Natural killer cell (primary cell): ENCODE measurements at places on chromosomes 2 and 18. TPM values are rescaled to one million over a fixed set of nuclear protein-coding genes. Genes with fewer than 3 reads are reported as not detected.
A peak's percentile ranks its signal among the peaks of the same experiment; 100 is the strongest.

Gene MBP
- total RNA-seq = 325 TPM

- H3K4me1 ChIP-seq = no peaks in the 10 kb centered on the region
- no peak overlapping the region for H3K4me3 ChIP-seq
- DNase-seq = no peak
Observed at GRCh38 chr2:220437938-220438337, 810.5 kb downstream of the SLC4A3 start.

Gene DCTN1
- 116 TPM for total RNA-seq

Gene ZNF892
- total RNA-seq = 4.6 TPM

GRCh38 chr2:128442053-128442751 is 123.5 kb upstream of the HS6ST1 start:
- H3K27me3 ChIP-seq = no peaks in the 10 kb centered on the region
- no peak overlapping the region for H3K27ac ChIP-seq
- H3K4me3 ChIP-seq = no peak overlapping the region
- DNase-seq = no peak

GRCh38 chr2:179692043-179692442 is 169.4 kb downstream of the ZNF385B start:
- H3K36me3 ChIP-seq = no peaks in the 10 kb centered on the region
- DNase-seq = no peak
- H3K4me3 ChIP-seq = no peak overlapping the region
- no peaks in the 10 kb centered on the region for H3K27me3 ChIP-seq
- no peak overlapping the region for H3K27ac ChIP-seq

- no peak overlapping the region for H3K4me3 ChIP-seq
- no peak overlapping the region for H3K27ac ChIP-seq
- no peaks in the 10 kb centered on the region for H3K4me1 ChIP-seq
- H3K36me3 ChIP-seq = peaks cover 88% of the 10 kb centered on the region
Observed at GRCh38 chr2:113940891-113941290, 51.0 kb downstream of the ACTR3 start.

Gene EHBP1
- 28.3 TPM for total RNA-seq

GRCh38 chr18:34838669-34839068 is 128.6 kb downstream of the DTNA start:
- H3K4me1 ChIP-seq = no peaks in the 10 kb centered on the region
- H3K27me3 ChIP-seq = no peaks in the 10 kb centered on the region
- no peaks in the 10 kb centered on the region for H3K36me3 ChIP-seq
- DNase-seq = no peak

Gene RNU2-63P
- 46.9 TPM for total RNA-seq

Gene WDR7
- 71.1 TPM for total RNA-seq

- no peaks in the 10 kb centered on the region for H3K36me3 ChIP-seq
- DNase-seq = no peak
- no peak overlapping the region for H3K4me3 ChIP-seq
- H3K27me3 ChIP-seq = no peaks in the 10 kb centered on the region
Observed at GRCh38 chr2:163453920-163454319, 281.9 kb downstream of the FIGN start.

DNA sequence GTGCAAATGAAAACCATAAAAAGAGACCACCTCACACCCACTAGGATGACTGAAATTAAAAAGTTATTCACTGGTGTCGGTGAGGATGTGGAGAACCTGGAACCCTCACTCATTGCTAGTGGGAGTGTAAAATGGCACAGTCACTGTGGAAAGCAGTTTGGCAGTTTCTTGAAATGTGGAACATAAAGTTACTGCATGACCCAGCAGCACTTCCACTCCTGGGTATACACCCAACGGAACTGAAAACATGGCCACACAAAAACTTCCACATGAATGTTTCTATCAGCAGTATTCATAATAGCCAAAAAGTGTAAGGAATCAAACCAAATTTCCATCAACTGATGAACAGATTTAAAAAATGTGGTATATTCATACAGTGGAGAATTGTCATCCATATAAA is 65.1 kb upstream of the SLC66A3 start:
- H3K27ac ChIP-seq = no peak overlapping the region
- DNase-seq = no peak
- H3K4me3 ChIP-seq = no peak overlapping the region
- no peaks in the 10 kb centered on the region for H3K4me1 ChIP-seq

Gene CTAGE1
- not detected for total RNA-seq

Gene PTPRN
- 0.23 TPM for total RNA-seq

DNA sequence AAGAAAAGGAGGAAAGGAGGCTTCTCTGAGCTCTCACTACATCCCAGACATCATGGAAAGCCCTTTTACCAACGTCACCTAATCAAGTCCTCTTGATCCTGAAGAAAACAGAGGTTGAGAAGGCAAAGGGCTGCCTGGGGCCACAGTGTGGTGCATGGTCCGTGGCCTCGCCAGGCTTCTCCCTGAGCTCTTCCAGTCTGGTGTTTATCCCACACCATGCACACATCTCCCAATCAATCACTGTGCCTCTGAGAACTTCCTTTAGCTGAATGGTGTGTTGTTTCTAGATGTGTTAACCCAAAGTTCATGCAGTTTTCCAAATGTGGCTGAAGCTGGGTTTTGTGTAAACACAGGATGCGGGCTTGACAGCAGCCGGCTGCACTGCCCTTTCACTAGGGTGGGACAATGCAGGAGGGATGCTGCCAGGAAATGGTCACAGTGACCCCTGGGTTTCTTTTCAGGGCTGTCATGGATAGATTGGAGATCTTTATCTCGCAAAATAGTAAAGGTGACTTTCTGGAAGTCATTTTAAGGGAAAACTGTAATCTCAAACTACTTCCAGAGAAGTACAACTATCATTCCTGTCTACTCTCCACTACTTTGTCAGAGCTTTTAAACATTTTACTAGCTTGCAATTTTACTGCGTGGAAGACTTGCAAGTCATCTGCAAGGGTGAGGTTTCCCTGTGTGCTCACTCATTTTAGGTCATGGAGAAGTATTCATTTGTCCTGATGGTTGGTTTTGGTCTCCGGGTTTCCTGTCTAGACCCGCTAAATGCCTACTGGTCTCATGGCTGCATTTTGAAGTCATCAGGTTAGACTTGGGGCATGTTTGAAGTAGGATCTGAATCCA is 54.6 kb downstream of the IL1R2 start:
- DNase-seq = no peak
- H3K4me1 ChIP-seq = peaks cover 13% of the 10 kb centered on the region
- H3K27ac ChIP-seq = no peak overlapping the region
- no peaks in the 10 kb centered on the region for H3K36me3 ChIP-seq

DNA sequence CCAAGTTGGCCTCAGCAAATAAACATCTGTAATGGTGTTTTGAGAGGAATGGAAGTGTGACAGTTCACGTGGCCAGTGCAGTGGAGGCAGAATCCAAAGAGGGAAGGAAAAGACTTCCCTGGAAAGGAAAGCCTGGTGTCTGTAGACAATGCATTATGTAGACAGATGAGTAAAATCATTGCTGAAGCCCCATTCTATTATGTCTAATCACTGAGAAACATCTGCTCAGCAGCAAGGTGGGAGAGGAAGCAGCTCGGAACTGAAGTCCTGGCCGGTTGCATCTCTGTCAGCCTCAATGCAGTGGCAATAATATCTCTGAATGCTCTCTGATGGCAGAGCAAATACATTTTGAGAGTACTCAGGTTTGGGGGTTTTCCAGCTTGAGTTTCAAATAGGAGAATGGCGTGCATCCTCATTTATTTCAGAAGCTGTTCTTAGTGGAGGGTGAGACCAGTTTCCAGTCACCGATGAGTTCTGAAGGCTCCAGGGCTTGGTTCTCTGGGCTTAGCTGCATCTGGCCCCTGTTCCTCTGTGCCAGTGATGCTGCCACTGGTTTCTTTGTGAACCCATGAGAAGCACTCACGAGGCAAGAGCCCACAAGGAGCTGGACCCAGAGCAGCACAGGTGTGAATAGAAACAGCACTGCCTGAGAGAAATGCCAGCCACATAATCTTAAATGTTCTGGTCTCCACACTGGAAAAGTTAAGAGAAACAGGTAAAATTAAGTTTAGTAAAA is 63.3 kb downstream of the RPIA start:
- DNase-seq = peak; percentile 43
- no peak overlapping the region for H3K27ac ChIP-seq
- no peak overlapping the region for H3K4me3 ChIP-seq
- peaks cover 21% of the 10 kb centered on the region for H3K36me3 ChIP-seq
- no peaks in the 10 kb centered on the region for H3K4me1 ChIP-seq

- no peaks in the 10 kb centered on the region for H3K36me3 ChIP-seq
- H3K27me3 ChIP-seq = no peaks in the 10 kb centered on the region
- no peak overlapping the region for H3K27ac ChIP-seq
- H3K4me3 ChIP-seq = no peak overlapping the region
- no peak for DNase-seq
- H3K4me1 ChIP-seq = no peaks in the 10 kb centered on the region
Observed at GRCh38 chr2:225122007-225122406, 79.7 kb upstream of the DOCK10 start.

DNA sequence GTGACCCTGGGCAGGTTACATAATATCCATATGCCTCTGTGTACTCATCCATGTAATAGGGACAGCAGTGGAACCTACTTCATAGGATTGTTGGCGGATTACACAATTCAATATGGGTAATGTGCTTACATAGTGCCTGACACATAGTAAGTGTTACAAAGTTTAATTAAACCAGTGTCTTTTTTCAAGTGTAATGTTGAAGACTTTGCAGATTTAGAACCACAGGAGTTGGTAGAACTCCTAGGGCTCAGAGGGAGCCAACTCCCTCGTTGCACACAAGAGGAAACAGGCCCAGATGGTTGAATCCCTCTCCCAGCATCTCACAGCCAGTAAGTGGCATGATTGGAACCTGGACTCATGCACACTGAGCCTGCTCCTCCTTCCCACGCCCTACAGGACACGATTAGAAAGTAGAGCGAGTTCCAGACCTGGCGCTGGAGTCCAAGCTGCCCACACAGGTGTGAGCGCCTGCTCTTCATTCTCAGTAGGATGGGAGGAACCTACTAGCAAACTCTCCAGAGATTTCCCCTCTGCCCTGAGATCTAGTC is 97.8 kb downstream of the VSNL1 start:
- no peak overlapping the region for H3K27ac ChIP-seq
- no peak overlapping the region for H3K4me3 ChIP-seq
- no peak for DNase-seq
- H3K27me3 ChIP-seq = no peaks in the 10 kb centered on the region

Gene UGT1A7
- total RNA-seq = not detected

Gene GRHL1
- total RNA-seq = 3.6 TPM

Gene CSRNP3
- total RNA-seq = not detected

Gene KCNE4
- not detected for total RNA-seq

Gene AQP12B
- not detected for total RNA-seq

Gene SNTG2
- not detected for total RNA-seq

Gene WDR43
- total RNA-seq = 45.1 TPM

Gene SNORC
- 1.0 TPM for total RNA-seq

DNA sequence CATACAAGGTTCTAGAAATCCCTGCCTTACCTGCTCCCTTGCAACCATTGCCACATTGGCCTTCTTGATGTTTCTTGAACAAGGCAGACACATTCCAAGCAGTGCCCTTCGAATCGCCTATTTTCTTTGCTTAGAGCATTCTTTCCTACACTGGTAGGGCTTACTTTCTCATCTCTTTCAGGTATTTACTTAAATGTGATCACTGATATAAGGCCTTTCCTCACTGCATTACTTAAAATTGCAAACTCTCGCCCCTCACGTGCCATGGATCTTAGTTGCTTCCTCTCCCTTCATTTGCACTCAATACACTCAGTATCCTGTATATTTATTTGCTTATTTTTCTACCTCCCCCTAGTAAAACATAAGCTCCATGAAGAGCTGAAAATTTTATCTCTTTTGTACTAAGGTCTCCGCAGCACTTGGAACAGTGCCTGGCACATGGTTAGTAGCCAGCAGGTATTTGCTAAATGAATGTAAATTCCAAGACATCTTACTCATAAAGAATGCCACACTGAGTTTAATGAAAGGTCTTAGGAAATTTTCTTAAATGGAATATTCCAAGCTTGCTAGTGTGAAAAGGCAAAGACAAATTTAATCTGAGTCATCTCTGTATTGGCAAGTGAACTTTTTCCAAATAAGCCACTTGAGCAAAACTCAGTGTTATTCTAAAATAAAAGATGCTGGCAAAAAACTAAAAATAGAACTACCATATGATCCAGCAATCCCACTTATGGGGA is 42.4 kb upstream of the FIGN start:
- H3K36me3 ChIP-seq = no peaks in the 10 kb centered on the region
- no peak overlapping the region for H3K4me3 ChIP-seq
- H3K4me1 ChIP-seq = no peaks in the 10 kb centered on the region
- no peak overlapping the region for H3K27ac ChIP-seq
- no peaks in the 10 kb centered on the region for H3K27me3 ChIP-seq

DNA sequence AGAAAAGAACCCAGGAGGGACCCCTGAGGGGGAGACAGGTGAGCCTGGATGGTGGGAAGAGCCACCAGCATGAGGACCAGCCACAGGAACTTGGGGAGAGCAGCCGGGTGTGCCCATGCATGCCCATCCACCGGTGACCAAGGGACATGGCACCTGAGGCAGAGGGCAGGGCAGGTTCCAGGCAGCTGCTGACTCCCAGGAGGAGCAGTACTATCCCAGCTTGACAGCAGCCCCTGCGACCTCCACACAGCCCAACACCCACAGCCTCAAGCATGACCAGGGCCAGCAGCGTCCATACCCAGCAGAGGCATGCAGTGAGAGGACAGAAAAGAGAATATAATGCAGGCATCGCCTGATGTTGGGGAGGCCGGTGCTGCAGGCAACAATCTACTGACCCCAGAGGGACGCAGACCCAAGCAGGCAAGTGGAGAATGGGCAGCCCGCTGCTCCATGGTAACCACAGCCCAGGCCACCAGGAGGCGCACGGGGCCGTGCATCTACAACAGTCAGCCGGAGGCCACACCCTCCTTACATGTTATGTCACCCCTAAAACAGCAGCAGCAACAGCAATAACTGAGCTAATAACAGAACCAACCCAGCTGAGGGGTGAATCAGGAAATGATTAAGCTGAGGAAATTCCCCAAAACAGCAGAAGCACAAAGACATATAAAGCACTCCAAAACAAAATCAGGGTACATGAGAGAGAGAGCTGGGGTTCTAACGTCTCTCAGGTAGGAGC is 44.1 kb downstream of the ANKMY1 start:
- H3K27ac ChIP-seq = peak overlapping the region; percentile 9
- H3K4me3 ChIP-seq = no peak overlapping the region
- no peaks in the 10 kb centered on the region for H3K27me3 ChIP-seq
- peak; percentile 91 for DNase-seq

- no peaks in the 10 kb centered on the region for H3K27me3 ChIP-seq
- H3K27ac ChIP-seq = no peak overlapping the region
- no peak overlapping the region for H3K4me3 ChIP-seq
- no peaks in the 10 kb centered on the region for H3K36me3 ChIP-seq
- peaks cover 45% of the 10 kb centered on the region for H3K4me1 ChIP-seq
- DNase-seq = no peak
Observed at GRCh38 chr18:75230163-75231052, 19.8 kb downstream of the TSHZ1 start.

Gene PAIP2B
- 3.2 TPM for total RNA-seq

Gene ERBB4
- total RNA-seq = not detected

DNA sequence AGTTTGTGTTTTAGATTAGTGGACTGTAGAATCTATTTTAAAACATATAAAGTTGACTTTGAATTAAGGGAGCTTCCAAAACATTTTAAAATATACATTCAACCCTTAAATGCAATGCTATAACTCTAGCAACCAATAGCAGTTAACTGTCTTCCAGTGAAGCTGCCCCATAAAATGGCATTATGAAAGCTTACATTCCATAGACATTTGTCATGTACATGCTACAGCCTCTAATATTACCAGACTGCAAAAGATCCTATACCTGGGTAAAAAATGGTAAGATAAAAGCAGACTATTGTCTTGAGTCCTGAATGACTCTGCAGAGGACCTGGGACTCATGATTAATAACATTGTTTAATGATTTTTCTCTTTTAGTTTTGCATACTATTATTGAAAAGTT is 489.4 kb downstream of the LRP1B start:
- no peaks in the 10 kb centered on the region for H3K27me3 ChIP-seq
- no peak overlapping the region for H3K4me3 ChIP-seq
- H3K4me1 ChIP-seq = no peaks in the 10 kb centered on the region
